ENCODE measurements at places on chromosomes 7 and 10.

- no peak for DNase-seq
Observed at GRCh38 chr10:124087672-124088634, 5.4 kb downstream of the CHST15 start.

- no peak for DNase-seq
Observed at GRCh38 chr10:92903633-92904032, 55.3 kb downstream of the EXOC6 start.

- no peak for DNase-seq
Observed at GRCh38 chr10:121244818-121245217, 353.4 kb downstream of the FGFR2 start.

DNA sequence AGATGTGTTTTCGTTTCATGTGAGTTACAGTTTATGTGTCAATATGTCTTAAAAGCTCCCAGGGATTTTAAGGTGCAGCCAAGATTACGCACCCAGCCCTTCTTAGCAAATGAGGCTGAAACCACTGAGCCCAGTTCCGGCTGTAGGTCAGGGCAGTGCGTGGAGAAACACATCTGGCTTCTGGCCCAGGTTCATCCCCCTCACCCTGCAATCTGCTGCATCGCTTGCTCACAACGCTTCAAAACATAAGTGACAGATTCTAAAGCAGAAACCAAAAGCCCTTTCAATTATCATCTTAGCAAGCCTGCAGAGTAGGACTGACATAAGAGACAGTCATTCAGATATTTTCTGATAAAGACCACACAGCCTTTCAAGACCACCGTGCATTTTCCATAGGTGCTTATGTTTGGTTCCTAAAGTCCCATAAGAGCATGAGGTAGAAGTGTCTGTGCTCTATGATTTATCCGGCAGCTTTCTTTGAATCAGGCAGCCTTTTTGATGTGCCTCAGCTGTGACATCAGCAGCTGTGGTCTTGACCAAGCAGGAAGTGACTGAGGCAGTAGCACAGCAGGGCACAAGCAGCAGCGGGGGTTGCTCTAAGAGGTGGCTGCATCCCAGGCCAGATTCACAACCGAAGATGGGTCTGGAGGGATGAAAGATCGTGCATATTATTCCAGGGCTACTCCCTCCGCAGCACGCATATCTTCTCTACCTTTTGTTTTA, 72.1 kb upstream of the LYZL2 start:
- no peak for DNase-seq

GRCh38 chr10:58282615-58283014, 13.7 kb downstream of the CISD1 start:
- no peak for DNase-seq

DNA sequence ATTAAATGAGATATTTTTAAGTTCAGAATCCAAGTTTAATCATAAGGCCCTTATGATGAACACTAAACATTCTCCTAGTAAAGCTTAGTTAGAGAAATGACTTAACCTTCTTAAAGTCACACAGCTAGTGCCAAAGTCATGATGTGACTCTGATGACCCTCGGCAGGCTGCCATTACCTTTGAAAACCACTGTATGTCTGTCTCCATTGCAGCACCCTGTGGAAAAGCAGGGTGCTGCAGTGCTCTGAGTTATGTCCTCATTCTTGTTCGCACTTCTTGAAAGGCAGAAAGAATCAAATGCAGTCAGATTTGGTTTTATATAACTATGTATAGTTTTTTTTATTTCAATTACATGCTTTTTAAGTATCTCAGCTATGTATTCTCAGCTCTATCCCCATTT, 105.0 kb downstream of the PHTF2 start:
- DNase-seq, result no peak

GRCh38 chr7:20601121-20601520, 14.3 kb upstream of the ABCB5 start:
- DNase-seq, result no peak

- no peak for DNase-seq
Observed at GRCh38 chr10:104336821-104337467, 1.3 kb downstream of the ITPRIP start.

DNA sequence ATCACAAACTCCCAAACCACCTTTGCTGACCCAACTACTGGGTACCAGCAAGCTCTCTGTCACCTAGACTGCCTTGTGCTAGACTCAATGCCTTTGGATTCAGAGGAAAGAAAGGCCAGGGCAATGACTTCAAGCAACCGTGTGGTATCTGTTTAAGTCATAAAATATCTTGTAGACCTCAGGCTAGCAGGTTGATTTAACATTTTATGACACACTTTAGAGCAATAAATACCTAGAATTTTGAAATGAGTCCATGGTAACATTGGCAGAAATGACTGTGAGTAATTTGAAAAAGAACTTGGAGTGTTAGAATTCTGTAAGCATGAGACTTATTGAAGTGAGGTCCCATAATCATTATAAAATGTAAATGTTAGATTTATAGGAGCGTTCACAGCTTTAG, 87.2 kb downstream of the TWIST1 start:
- no peak for DNase-seq

- no peak for DNase-seq
Observed at GRCh38 chr7:134009314-134010110, 117.6 kb upstream of the LRGUK start.

Data from HuH-7.5 (cell line).